Activated CD8-positive, alpha-beta memory T cell treated with anti-CD3 and anti-CD28 coated beads for 48 hours (primary cell): ENCODE measurements at places on chromosomes 12 and 14.

- DNase-seq, result no peak
These were observed 94.2 kb downstream of the GRIP1 start for GRCh38 chr12:66584673-66585072.

DNA sequence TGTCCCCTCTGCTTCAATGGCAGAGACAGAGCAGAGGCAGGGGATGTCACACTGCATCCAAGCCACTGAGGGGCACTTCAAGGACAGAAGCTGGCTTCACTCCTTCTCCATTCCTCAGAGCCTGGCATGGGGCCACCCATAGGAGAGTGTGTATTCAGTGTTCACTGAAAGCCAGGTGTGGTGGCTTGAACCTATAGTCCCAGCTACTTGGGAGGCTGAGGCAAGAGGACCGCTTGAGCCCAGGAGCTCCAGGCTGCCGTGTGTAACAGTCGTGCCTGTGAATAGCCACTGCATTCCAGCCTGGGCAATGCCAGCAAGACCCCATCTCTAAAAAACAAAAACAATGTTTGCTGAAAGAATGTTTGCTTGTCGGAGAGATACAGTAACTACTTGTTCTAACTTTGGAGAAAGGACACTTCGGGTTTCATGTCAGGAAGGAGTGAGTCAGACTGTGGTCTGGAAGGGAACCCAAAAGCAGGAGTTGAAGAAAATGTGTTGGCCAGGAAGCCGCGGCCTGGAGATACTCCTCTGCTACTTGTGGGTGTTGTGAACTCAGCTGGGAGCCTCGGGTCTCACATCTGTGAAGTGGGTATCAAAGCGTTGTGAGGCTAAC is 43.4 kb downstream of the ELK3 start:
- no peak for DNase-seq

DNA sequence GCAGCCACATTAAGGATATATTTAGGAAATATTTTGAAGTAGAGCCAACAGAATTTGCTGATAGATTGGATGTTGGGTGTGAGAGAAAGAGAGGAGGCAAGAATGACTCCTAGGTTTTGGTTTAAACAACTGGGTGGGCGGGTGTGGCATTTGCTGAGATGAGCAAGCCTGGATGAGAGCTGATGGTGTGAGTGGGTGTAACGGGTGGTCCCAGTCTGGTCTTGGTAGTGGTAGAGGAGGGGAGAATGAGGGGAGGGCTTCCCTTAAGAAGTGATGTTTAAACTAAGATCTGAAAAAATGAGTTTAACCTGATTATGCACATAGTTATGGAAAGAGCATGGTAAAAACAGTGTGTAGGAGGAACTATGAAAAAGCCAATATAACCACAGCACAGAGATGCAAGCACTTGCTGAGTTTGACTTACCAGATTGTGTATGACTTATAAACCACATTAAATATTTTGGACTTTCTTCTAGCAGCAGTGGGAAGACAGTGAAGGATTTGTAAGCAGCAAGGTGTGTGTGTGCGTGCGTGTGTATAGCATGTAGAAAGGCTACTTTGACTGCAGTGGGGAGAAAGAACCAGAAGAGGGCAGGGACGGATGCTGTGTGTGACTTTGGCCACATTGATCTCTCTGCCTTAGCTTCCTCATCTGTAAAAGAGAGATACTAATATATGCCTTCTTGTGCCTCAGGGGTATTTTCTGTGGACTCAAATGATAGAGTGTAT is 139.7 kb downstream of the PRIMA1 start:
- no peak for DNase-seq

- no peak for DNase-seq
These were observed 108.3 kb upstream of the CPSF6 start for GRCh38 chr12:69131077-69131476.

GRCh38 chr14:91144425-91145145 is 30.7 kb downstream of the DGLUCY start:
- no peak for DNase-seq

GRCh38 chr12:5220099-5220498 is 176.4 kb downstream of the KCNA5 start:
- DNase-seq, result no peak

GRCh38 chr12:89345830-89346740 is 6.2 kb downstream of the DUSP6 start:
- no peak for DNase-seq

GRCh38 chr12:84955298-84955697 is 42.7 kb upstream of the SLC6A15 start:
- DNase-seq, result no peak

DNA sequence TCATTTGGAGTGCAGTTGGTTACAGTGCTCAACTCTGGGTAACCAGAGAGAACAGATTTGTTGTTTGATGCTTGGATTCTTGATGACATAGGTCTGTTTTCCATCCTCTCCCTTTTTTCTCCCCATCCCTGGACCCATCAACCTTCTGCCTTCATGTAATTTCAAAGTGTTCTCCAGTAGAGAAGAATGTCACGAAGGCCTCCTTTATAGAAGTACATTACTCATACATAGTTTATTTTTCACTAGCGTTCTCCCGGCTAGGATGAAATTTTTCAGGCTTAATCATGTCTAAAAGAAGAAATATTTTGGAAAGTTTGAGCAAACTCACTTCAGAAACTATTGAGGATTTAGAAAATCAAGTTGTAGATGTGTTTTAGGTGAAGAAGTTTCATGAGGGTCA is 20.9 kb upstream of the APPL2 start:
- DNase-seq, result no peak

DNA sequence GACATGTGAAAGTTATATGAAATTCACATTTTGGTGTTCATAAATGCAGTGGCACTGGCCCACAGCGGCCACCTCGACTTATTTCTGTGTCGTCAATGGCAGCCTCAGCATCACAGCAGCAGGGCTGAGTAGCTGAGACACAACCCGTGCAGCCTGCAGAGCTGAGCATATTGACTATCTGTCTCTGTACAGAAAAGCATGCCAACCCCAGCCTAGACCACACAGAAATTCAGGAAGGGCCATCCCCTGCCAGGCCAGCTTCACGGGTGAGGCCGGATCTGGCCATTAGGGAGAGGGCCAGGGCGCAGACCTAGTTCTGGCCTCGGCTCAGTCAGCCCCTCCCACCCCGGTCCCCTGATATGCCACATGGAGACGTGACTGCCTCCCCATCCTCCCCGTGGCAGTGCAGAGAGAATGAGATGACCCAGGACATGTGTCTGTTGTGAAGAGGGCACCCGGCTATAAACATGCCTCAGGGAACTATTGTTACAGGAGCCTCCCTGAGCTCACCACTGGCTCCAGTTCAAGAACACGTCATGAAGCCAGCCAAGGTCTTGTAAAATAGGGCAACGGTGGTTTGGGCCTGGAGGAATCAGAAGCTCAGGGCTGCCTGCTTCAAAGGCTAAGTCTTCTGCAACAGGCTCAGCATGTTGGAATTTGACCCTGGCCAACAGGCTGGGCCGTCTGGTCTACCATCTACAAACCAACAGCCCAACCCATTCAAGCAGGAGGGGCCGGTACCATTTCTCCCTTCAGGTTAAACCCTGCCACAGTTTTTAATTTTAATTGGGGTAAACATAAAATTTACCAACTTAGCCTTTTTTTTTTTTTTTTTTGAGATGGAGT is 25.5 kb downstream of the SCARB1 start:
- DNase-seq, result no peak
